ENCODE measurements at places on chromosomes 6 and 20.

DNA sequence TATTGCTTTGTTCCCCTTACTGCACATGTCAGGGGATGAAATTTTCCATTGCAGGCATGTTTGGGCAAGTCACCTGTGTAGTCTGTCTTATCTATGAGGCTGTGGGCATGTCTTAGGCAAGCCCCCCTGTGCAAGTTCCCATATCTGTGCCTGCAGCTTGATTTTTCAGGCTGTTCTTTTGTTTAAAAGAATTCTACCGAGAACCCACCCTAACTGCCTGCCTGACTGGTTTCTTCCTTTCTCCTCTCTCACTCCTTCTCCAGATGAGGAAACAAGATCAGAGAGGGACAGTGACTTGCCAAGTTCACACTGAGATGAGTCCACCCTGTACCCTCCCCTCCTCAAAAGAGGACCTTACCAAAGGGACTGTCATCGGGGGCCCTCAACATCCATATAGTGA, 11.0 kb downstream of the TREML2 start:
- no peak for DNase-seq

- no peak for DNase-seq
Observed at GRCh38 chr20:58010666-58011065, 217.8 kb downstream of the ANKRD60 start.

DNA sequence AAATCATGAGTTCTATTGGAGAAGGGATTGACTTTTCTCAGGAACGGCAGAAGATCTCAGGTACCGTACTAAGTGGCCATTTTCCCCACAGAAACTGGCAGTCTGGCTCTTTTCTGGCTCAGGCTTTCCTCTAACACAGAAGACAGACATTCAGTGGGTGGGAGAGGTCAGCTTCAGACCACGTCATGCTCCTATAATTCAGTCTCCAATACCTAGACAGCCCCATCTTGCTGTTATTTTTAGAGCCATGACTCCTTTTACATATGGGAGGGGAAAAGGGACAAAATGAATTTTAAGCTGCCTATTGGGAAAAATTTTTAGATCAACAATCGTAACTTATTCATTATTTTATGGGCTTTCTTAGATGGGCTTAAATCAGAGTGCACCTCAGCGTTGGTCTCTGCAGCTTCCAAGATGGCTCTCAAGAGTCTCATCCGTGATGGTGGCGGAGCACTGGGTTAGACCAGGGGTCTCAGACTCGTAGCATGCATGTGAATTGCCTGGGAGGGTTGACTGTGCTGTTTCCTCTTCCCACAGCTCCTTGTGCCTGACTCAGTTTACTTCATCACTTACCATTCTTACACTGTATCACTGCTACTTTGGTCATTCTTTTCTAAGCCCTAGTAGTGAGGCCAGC, 86.9 kb downstream of the TCP11 start:
- DNase-seq = no peak

- DNase-seq = no peak
Observed at GRCh38 chr20:24531631-24532419, 62.4 kb downstream of the SYNDIG1 start.

- no peak for DNase-seq
Observed at GRCh38 chr6:124546601-124547000, 415.6 kb upstream of the RNF217 start.

DNA sequence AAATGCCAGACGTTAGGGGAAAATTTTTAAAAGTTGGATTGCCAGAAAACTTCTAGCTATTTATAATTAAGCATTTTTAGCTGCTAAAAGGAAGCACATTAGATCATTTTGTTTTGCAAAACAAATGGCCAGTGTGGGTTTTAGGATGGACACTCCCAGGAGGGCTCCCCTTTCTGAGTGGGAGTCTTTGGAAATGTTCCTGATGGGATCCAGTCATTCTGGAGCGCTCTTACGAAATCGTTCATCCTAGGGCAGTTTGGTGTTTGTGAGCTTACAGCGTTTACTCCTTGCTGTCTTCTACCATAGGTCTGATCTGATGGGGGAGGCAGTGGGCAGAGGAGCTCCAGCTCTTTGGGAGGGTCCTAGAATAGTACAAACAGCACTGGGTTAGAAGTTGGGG, 14.7 kb downstream of the GNAS start:
- DNase-seq = no peak

DNA sequence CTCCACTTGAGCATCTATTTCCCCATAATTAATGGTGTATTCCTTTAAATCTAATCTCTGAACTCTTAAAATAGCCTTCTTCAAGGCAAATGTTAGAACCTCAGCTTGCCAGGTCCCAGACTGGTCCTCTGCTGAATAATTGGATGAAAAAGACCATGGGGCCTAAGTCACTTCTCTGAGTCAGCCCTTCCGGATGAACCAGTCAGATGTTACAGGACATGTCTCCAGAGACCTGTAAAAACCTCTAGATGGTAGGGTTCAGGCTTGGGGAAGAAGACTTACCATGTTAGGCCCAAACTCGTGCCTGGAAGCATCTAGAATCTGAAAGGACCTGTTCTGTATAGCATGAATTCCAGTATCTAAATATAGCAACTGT, 97.3 kb downstream of the CDKAL1 start:
- no peak for DNase-seq

DNA sequence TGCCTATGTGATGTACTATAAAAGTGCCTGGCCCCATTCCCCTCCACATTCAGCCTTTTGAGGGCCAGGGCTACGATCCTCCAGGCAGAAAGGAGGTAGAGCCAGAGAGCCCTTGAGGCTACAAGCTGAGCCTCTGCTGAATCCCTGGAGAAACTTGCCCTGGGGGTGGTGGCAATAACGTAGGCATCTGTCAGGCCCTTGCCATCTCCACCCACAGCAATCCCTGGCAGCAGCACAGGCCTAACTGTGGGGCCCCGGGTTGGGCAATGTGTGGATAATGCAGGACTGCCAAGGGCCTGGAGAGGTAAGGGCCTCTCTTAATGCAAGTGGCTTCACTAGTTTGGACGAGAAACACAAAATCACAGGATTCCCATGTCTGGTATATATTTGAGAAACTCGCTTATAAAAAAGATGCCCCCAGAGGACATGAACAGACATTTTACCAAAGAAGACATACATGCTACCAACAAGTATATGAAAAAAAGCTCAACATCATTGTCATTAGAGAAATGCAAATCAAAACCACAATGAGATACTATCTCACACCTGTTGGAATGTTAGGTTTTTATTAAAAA, 99.0 kb downstream of the QRSL1 start:
- no peak for DNase-seq

DNA sequence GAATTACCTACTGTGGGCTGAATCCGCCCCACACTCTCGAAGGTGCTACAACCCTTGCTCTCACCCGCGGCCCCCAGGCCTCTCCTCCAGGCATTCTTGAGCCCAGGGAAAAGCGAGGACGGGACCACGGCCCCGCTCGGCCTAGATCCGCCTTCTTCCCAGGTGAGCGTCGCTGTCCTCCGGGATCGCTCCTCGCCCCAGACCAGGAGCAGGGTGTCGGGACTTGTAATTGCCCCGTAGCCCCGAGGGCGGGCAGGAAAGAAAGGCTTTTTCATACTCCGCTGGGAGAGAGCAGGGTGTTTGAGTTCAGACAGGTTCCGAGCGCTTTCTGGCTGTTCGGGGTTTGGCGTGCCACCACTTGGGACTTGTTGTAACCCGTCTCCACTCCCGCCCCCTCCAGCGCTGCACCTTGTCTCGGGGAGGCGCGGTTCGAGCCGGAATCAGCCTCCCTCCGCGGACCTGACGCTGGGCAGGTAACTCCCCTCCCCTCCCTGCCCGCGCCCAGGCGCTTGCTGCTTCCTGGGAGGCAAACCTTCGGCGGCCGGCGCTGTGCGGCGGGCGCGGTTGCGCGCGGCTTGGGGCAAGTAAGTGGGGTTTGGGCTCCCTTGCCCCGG, at the start of gene FAM83B:
FAM83B (plus strand) TSS at position 529 of the 614 bp plus-strand sequence. CDS start 23,476 bp downstream, outside the sequence.
- peak; percentile 49 for DNase-seq

GRCh38 chr20:57708694-57709673, 831 bp downstream of the PMEPA1 start:
- DNase-seq = peak; percentile 39

DNA sequence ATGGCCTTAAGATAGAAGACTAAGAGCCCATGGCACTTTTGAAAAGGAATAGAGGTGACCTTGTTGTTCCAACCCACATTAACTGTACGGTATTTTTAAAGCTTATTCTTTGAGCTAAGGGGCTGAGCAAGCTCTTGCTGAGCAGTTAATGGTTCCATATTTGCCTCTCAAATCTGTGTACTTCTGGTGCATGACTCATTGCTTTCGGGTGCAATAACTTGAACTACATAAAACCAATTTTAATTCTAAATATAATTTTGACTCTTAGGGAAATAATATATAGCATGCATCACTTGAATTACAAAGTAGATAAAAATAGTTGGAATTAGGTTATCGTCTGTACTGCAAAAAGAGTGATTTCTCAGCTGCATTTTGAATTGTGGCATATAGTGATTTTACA, 348.1 kb upstream of the CITED2 start:
- no peak for DNase-seq

- DNase-seq = no peak
Observed at GRCh38 chr6:139591075-139591865, 216.8 kb upstream of the CITED2 start.

- DNase-seq = no peak
Observed at GRCh38 chr6:30483677-30484279, 5.5 kb upstream of the HLA-E start.

- no peak for DNase-seq
Observed at GRCh38 chr20:22241609-22242008, 342.8 kb downstream of the FOXA2 start.

GRCh38 chr20:37350649-37351574, 5.0 kb downstream of the SRC start:
- no peak for DNase-seq

DNA sequence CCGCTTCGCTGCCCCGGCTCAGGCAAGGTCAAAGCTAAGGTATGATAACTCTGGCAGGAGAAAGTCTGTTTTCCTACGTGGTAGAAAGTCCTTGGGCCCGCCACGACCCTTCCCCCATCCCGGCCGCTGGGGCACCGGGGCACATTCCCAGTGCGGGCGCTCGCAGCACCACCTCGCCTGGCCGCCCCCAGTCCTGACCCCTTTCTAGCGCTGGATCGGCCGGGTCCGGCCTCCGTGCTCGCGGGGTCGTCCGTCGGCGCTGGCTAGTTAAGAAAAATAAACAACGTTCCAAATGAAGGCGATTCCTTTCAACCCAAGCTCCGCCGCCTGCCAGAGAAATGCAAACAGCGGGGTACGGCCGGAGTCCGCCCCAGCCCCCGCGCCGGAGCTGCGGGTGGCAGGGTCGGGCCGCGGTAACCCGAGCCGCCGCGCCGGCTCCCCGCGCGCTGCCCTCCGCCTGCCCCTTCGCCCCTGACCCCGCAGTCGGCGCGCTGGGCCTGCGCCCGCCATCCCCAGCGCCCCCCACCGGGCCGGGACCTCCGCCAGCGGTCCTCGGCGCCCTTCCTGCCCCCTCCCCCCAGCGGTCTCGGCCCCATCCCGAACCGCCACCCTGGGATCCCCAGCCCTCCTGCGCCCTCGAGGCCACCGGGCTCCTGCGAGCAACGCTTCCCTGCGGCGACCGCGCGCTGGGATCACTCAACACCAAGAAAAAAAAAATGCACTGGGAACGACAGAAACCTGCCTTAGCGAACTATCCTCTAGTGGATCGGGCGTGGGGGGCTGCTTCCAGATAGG, 37.6 kb downstream of the NCR2 start:
- peak; percentile 21 for DNase-seq

DNA sequence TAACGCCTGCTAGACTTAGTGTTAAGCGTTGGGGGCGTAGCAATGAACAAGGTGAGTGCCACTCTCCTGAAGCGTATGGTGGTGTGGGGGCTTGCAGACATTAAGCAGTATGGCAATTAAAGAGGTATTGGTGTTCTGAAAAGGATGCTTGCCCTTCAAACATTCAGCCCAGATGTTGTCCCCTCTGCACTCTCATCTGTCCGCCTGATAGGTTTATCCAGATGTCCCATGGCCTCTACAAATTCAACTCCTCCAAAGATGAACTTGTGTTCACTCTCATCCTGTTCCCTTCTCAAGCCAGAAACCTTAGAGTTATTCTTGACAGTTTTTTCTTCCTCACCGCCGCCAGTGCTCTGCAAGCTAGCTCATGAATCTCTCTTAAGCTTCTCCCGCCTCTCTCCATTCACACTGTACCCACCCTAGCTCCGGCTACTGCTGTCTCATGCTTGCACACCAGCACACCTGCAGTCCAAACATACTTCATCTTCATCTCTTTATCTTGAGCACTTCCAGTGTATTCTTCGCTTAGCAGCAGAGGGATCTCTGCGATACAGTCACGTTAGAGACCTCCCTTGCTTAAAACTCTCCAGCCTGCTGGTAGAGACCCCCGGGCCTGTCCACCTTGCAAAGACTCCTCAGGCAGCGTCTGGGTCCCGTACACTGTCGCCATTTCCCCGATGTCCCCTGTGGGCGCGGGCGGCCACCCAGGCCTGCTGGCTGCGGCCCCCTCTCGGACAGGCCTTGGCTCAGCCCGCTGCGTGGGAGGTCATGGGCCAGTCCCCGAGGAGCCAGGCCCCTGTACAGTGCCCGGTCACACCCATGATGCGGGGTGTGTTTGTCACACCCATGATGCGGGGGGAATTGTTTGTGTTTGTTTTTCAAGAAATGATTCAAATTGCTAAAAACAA, 962 bp downstream of the DDX27 start:
- no peak for DNase-seq

GRCh38 chr6:50437901-50438300, 275.4 kb upstream of the TFAP2D start:
- no peak for DNase-seq

- no peak for DNase-seq
Observed at GRCh38 chr6:118985123-118985830, 50.3 kb upstream of the MCM9 start.

DNA sequence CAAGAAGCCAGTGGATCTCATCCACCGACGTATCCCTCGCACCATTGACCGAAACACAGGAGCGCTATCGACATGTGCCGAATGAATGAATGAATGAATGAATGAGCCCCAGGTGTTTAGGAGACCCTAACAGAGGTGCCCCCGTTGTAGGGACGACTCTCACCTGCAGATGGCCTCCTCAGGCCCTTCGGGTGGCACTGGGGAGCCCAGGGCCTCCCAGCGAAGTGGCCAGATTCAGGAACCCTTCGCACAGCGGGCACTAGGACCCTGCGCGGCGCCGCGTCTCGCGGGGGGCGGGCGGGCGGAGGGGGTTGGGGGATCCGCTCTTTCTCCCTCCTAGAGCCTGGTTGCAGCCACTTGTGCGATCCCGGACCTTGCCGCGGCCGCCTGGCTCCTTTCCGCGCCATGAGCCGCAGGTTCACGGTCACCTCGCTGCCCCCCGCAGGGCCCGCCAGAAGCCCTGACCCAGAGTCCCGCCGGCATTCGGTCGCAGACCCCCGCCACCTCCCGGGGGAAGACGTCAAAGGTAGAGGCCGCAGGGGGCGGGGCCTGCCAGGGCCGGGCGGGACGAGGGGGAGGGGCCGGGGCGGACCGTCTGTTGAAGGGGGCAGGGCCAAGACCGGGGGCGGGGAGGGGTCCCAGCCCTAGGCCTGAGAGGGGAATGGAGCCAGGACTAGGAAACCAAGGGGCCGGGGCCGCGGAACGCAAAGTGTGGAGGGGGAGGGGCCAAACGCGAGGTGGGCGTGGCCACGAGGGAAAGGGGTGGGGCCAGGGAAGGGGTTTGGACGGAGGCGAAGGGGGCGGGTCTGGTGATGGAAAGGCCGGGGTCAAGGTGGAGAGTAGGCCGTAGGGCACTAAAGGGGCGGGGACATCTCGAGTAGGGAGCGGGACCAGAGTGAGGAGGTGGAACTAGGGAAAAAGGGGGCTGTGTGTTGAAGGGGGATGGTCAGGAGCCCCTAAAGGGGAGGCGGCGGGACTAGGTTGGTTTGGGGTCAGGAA, 7.4 kb upstream of the SLC12A5 start:
- DNase-seq = peak; percentile 93
